ENCODE measurements at places on chromosomes 6 and 20.

DNA sequence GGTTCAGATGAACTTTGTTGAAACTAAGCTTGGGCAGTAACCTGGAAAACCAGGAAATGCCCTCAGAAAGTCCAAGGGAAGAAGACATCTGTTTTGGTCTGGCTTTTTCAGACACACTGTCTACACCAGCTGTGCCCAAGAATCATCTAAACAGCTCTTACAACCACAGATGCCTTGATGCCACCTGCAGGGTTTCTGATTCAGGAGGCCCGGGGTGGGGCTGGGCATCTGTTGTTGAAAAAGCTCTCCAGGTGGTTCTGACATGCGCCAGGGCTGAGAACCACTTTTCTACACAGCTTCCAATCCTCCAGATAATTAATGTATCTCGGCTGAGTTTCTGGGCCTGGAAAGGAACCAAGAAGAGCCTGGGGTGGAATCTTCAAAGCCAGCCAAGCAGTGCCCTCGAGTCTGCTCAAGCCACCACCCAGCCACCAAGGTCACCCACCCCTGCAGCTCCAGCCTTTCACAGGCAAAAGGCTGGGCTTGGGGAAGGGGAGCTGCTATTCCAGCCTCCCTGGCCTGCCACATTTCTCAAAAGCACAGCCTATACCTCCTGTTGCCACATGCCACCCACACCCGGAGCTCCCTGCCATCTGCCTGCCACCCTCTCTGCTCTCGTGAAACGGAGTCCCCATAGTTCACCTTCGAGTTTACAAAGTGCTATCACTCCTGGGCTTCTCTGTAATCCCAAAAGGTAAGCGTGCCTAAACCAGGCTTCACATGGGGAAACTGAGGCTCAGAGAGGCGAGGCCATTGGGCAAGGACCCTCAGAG, 9.4 kb downstream of the MDGA1 start:
- DNase-seq: no peak

- DNase-seq: no peak
These were observed 23.5 kb downstream of the ILRUN start for GRCh38 chr6:34673064-34673463.

DNA sequence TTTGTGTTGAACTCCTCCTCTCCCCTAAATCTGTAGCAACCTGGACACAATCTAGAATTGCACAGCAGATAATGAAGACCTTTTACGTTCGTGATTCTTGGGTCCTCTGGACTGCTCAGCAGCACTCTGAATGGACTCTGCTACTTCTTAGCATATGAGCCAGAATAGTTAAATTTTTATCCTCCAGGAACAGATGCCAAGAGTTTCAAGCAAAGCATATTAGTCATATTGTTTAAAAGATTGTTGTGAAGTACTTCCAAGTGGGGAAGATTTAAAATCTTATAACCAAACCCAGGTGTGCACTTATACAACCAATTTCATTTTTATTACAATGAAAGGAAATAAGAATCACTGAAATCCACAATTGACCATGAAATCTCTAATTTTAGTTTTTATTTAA, 118.9 kb upstream of the EXOC2 start:
- DNase-seq: no peak

DNA sequence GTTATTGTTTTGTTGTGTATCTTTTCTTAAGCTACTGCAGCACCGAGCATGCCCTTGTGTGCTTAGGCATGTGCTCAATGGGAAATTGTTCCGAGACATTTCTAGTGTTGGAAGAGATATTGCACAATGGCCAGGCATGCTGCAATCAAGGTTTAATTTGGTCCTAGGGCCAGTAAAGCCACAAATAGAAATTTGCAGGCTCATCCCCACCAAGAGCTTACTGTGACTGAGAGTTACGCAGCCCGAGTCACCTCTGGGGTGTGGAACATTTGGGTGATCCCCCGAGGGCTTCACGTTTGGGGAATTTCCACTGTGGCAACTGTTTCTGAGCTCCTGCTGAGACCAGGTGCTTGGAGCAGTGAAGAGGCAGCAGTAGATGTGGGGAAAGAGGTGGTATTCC, 65.8 kb downstream of the ADTRP start:
- DNase-seq: no peak

DNA sequence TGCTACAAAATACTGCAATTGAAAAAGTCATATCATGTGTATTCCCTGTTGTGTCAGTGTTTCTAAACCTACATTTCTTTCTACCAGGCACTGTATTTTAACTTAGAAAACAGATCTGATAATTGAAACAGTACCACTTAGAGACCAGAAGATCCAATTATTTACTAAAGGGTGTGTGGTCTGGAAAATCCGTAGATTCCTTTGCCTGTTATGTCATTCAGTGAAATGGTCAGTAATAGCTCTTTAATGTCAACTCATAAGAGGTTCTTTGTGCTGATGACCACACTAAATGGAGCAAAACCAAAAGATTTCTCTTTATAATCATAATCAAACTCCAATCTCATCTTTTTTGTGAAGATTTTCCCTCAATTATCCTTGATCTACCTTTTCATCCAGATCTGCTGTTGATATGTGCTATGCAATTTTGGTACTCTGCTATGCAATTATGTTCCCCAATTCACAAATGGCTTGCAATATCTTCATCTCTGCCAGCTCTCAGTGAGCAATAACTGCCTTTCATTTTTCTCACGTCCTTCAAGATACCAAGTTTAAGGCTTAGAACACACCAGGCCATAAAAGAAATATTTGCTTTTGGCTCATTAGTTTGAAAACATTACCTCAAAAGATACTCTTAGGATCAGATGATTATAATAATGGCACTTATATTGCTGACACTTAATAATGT, 165.5 kb downstream of the MOXD1 start:
- no peak for DNase-seq

DNA sequence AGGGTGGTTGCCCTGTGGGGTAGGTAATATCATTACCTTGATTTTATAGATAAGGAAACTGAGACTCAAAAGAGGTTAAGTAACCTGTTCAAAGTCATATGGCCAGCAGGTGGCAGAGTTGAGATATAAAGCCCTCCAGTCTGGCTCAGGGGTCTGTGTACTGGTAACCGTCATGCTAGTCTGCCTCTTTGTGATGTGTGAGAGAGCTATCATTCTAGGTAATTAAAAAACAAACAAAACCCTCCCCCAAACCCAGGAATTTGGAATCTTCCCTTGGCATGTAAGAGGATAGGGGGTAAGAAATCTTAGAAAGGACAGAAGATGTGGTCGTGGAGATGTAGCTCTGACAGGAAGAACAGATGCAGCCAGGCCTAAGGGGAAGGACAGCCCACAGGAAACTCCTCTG, 206.0 kb downstream of the CDC5L start:
- no peak for DNase-seq

- DNase-seq: no peak
These were observed 471.9 kb downstream of the QKI start for GRCh38 chr6:163886428-163886827.

GRCh38 chr20:1165521-1165920, 19.3 kb downstream of the TMEM74B start:
- DNase-seq: no peak

- no peak for DNase-seq
These were observed 34.6 kb upstream of the PTGIS start for GRCh38 chr20:49602345-49603208.

DNA sequence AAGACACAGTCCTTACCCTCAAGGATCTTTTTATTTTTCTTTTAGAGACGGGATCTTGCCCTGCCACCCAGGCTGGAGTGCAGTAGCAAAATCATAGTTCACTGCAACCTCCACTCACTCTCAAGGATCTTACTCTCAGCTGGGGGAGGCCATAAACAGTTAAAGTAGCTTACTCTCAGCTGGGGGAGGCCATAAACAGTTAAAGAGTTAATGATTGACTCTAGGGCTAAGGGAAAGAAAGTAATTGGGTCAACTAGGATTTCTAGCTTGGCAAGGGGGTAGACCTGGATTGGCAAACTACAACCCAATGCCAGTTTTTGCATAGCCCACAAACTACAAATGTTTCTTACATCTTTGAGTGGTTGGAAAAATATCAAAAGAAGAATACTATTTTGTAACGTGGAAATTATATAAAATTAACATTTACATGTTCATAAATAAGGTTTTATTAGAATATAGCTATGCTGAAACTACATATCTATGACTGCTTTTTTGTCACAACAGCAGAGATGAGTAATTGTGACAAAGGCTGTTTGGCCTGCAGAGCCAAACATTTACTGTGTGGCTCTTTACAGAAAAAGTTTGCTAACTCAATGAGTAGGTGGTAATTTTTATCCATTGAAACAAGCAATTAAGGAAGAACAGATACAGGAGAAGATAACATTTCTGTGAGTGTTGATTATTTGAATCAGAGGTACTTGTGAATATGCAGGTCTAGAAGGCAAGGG, 46.4 kb downstream of the PTPRA start:
- no peak for DNase-seq

DNA sequence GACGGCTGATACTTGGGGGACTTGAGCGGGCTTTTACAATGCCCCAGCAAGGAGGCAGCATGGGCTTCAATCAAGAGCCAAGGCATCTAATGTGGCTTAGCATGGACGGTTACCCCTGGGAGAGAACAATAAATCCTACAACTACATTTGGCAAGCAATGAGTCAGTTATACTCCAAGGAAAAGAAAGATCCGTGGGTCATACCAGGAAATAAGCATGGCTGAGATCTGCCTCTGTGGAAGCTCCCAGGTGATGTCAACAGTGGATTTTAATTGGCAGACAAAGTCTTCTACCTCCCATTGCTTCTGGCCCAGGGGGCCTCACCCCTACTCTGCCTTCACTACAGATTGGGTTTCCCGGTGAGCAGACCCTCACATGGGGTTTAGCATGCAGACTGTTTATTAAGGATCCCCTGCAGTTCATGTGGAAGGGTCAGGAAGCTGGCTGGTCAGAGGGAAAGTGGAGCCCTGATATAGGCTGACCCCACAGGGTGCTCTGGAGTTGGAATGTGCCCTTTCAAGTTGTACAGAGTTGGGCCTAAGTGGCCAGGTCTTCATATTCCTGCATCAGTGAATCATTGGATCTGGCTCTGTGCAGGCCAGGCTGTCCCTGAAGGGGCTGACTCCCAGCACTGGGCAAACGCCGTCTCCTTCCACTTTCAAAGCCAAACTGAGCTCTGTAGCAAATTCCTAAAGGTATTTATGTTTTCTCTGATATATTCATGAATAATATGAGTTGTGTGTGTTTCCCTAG, 91.3 kb upstream of the GGTLC1 start:
- no peak for DNase-seq

DNA sequence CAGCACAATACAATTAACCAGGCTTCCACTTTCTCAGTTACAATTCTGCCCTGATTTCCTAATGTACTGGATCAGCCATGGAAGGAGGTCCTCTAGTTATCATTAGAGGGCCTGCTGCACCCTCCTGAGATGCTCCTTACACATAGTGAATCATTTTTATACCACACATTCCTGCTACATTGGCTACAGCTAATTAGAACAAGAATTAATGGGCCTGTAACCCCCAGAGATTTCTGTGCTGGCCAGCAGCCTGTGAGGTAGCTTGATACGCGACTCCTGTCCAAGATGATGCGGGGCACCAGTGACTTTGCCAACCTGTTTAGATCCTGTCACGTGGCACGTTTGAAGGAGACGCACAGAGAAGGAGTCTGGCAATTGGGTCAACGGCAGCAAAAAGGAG, 422.8 kb downstream of the EPM2A start:
- DNase-seq: no peak

DNA sequence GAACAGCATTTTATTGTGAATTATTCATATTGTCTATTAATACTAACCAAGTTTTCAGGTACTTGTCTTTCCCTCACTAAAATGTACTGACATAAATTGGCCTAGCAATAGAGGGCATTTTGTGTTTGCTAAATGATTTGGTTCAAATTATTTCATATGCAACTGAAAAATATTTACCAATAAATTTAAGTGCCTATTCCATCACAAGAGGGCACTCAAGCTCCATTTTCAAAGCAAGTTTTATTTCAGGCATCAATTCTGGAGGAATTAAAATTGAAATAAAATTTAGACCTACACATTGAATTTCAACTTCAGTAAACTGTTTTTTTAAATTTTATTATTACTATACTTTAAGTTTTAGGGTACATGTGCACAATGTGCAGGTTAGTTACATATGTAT, 114.3 kb upstream of the SYNCRIP start:
- no peak for DNase-seq

GRCh38 chr20:62890444-62890843, 28.8 kb upstream of the TCFL5 start:
- DNase-seq: no peak

DNA sequence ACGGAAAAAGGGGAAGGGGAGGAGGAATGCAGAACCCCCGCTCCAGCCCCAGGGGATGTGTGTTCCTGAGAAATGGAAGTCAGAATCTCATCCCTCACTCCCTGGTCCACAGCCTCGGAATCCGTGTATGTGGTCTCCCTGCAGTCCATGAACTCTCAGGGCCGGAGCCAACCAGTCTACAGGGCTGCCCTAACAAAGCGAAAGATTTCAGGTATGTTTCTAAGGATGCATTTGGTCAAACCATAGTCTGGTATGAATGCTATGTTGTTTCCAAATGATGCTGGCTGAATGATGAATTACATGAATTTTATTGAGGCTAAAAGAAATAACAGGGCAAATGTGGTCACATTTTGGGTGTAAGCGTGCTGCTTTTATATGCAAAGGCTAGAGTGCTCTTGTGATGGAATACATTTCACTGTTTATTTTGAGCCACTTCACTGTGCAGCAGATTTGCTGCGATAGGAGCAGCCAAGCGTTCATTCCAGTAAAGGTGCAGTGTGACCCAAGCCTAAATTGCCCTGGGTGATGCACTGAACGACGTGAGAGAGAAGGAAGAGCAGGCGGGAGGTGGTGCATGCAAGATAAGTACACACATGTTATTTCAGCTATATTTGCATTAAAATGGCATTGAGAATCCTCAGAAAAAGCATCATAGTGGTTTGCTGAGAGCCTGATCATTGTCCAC, 52.4 kb downstream of the FNDC1 start:
- no peak for DNase-seq

- no peak for DNase-seq
These were observed 3.9 kb downstream of the SRC start for GRCh38 chr20:37349517-37350491.

- DNase-seq: no peak
These were observed 88.4 kb downstream of the VEGFA start for GRCh38 chr6:43858161-43859153.

GRCh38 chr20:35311409-35311808, 19.2 kb upstream of the FAM83C start:
- DNase-seq: no peak

GRCh38 chr20:50744143-50744792, 12.9 kb downstream of the PARD6B start:
- no peak for DNase-seq

GRCh38 chr6:17684134-17684533, 22.6 kb downstream of the NUP153 start:
- DNase-seq: no peak

All from T-helper 17 cell (primary cell).